NCI-H526 treated with DMSO at 0.1 percent for 48 hours (cell line): ENCODE measurements at places on chromosomes 12 and 14.

DNA sequence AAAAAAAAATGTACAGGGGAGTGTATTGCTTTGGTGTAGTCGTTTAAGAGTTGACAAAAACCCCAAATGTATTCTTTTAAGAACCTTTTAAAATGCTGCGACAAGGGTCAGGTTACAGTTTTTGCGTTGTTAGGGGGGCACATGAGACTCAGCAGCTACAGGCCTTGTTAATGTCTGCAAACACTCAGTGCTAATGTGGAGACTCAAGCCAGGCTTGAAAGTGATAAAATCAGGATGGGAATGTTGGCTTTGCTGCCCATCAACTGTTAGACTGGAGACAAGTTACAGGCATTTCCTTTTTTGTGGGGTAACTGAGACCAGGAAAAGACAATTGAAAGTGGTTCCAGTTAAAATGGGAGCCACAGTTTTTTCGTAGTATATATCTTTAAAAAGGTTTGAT, 84.8 kb downstream of the PRKCH start:
- no peak for DNase-seq

DNA sequence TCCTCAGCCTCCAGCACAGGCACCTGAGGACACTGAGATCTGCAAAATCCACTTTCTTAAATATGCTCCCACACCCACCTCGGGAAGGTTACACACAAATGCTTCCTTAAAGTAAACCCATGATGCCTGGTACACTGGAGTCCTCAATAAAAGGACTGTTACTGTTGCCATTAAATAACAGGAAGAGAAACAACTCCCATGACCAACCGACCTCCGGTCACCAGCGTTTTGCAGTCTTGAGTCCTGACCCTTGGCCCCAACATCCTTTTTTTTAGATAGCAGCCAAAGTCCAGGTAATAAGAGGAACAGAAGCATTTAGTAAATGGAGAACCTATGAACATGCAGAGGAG, 42.4 kb downstream of the ITPK1 start:
- no peak for DNase-seq

DNA sequence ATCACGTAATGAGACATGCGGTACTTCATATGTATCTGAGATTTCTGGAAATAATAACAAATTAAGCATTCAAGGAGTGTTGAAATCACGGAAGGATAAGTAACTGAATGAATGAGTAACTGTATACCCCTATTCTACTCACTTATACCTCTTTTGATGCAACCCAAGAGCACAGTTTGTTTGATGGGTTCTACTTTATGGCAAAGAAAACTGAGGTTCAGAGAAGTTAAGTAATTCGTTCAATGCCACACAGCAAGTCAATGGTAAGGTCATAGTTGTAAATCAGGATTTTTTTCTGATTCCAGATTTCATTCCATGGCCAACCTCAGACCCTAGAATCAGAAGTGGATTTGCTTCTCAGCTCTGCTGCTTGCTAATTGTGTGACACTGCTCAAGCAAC, 544.5 kb upstream of the TBX3 start:
- no peak for DNase-seq

DNA sequence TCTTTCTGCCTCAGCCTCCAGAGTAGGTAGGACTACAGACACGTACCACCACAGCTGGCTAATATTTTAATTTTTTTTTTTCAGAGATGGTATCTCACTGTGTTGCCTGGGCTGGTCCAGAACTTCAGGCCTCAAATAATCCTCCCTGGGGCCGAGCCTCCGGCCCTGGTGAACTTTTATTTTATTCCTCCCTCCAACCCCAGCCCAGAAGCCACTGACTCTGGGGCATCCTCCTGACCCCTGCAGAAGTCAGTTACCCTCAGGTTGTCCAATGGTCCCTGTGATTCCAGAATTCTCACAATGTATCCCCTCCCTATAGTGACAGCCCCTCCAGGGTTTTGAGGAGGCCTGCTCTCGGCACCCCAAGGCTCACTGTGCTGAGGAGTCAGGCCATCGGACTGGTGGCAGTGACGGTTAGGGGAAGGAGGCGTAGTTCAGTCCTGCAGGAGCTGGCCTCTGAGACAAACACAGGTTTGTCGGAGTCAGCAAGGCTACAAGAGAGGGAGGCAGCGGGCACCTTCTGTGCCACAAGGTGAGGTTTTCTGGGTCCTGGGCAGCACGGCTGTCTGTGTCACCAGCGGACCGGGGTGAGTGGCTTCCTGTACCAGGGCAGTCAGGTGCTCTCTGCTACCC, 19.4 kb upstream of the FIGNL2 start:
- DNase-seq: no peak
